ENCODE measurements at places on chromosomes 4 and X.

DNA sequence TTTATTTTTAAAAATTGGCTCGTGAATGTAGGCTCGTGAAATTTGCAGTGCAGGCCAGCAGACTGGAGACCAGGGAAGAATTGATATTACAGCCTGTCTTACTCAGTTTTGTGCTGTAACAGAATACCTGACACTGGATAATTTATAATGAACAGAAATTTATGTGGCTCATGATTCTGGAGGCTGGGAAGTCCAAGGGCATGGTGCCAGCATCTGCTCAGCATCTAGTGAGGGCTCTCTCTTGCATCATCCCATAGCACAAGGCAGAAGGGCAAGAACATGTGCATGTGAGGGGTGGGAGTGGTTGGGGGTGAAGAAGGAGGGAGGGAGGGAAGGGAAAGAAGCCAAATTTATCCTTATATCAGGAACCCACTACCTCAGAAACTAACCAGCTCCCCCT lies 13.7 kb upstream of the CLTRN start:
- DNase-seq: no peak

- no peak for DNase-seq
Measured at GRCh38 chr4:26191353-26191752, 129.5 kb upstream of the RBPJ start.

GRCh38 chrX:9298221-9298620 lies 166.6 kb upstream of the TBL1X start:
- DNase-seq: no peak

GRCh38 chr4:177562859-177563258 lies 120.6 kb upstream of the AGA start:
- no peak for DNase-seq

DNA sequence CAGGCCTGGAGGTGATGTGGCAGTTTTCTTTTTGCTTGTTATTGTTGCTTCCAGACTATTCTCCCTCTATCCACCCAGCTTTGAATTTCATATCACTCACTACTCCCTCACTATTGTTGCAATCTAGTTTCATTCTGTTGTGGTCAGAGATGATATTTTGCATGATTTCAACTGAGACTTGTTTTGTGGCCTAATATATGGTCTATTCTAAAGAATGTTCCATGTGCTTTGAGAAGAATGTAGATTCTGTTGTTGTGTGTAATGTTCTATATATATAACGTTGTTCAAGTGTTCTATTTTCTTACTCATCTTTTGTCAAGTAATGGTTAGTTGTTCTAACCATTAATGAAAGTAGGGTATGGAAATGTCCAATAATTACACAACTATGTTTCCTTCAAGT lies 59.0 kb downstream of the THOC2 start:
- no peak for DNase-seq

DNA sequence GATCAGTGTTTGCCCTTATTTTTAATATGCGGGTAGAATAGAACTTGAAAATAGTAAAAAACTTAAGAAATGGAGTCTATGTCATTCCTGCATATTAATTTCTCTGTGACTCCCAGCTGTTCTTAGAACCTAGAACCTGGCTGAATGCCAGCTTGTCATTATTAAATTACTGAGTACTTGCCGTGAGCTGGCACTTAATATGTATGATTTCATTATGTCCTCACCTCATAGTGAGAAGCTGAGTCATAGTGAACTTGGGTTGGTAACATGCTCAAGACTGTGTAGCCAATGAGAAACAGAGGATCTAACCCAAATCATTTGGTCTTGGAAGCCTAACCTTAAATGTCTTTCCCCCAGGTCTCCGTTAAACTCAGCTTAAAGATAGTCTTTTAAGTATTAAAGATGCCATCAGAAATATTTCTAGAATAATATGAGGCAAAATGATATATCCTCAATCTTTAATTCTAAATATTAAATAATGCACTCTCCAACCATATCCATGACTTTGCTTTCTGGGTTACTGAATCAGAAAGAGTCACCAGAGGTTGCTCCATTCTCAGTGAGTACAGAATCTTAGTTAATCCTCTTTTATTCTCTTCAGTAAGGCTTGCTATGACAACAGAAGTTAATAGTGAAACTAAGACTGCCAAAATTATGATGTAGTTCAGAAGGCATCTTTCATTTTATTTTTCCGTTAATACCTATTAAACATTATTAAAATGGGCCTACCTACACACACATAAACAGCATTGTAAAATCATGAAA lies 58.6 kb upstream of the TLL1 start:
- DNase-seq: no peak

GRCh38 chrX:122982521-122982920 lies 201.6 kb upstream of the GRIA3 start:
- DNase-seq: no peak

DNA sequence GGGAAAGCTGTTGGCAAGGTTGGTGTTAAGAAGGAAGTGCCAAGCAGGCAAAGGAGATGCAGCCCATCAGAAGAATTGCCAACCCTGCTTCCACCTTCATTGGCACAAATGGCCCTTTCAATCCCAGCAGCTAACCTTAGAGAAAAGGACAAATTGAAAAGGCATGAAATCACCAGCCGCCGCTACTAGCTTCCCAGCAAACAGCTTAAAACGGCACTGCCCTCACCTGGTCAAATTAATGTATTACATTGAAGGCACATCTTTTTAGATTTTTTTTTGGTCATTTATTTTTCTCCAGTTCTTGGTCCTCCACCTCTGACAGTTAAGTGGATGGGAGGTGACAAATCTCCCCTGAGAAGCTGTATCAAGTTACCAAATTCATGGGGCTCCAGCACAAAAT lies 51.0 kb upstream of the NHSL2 start:
- DNase-seq: peak; percentile 7

DNA sequence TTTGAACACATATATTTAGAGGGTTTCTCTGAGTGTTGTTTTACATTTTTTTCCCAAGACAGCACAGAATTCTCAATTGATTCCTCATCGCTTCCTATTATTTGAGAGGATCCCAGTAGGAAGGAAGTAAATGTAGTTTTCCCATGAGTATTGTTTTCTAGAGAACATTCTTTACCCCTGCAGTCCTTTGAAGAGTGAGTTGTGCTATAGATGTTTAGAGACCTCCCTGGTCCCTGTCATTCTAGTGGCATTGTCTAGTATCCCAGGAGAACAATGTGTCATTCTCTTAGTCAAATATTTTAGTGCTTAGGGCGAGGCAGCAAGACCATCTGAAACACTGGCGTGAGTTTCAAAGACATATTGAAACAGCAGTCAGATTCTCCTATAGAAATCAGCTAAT lies 32.5 kb downstream of the SORBS2 start:
- DNase-seq: no peak

DNA sequence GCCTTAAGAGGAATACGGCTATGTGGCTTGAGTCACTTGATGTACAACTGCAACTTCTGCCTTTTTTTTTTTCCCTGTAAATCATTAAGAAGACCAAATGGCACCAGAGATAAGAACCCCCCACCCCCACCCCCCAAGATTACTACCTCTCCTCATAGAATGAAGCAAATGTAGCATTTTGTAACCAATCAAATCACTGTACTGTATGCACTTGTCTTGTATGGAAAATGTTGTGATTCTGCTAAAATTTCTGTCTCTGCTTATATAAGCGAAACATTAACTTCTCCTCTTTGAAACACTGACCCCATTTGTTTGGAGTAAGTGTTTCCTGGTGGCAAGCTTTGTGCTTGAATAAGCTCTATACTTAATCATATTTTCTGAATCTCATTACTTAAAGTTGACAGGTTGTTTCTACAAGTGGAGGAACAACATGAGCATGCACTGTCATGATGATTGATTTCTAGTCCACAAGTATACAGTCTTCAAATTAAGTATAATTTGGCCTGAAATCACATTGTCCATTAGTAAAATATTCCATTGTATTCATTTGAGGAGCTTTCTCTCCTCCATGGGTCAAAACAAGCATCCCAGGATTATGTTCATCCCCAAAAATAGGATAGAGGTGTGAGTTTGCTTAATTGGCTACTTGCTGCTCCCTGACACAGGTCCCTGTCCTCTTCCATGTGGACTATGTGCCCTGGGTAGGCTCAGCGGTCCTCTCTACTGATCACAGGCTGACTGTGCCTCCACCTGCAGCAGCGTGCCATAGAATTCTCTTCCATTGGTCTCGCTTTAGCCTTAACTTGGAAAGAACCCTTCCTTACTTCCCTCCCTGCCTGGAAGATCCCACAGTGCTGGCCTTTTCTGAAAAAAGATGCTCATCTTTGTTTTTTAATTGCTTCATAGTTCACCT lies 104.0 kb upstream of the BMP2K start:
- no peak for DNase-seq

DNA sequence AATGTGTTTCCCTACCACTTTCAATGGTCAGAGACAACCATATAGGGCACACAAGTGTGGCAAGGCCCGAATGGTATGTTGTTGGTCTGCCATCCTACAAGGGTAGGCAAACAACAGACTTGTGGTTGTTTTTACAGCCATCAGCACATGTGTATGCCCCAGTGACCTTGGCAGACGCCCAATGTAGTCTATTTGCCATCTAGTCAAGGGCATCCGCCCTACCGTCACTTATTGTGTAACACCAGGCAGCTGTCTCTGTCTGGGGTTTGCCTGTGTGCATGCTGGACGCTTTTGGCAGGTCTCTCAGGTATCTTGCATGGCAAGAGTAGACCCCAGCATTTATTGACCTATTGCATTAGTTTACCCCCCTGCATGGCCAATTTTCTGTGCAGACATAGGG lies 1145.5 kb upstream of the POU3F4 start:
- no peak for DNase-seq
